ENCODE measurements at places on chromosomes 2 and 18.

GRCh38 chr2:61443342-61444041, 27.4 kb downstream of the USP34 start:
- no peak for DNase-seq

- DNase-seq = peak; percentile 90
Observed at GRCh38 chr2:208033701-208034502, 8.6 kb upstream of the PLEKHM3 start.

- no peak for DNase-seq
Observed at GRCh38 chr18:69936191-69936558, 11.5 kb downstream of the CD226 start.

- DNase-seq = no peak
Observed at GRCh38 chr2:208548700-208549099, 142.1 kb downstream of the PTH2R start.

GRCh38 chr2:239636808-239637207, 236.0 kb upstream of the HDAC4 start:
- no peak for DNase-seq

DNA sequence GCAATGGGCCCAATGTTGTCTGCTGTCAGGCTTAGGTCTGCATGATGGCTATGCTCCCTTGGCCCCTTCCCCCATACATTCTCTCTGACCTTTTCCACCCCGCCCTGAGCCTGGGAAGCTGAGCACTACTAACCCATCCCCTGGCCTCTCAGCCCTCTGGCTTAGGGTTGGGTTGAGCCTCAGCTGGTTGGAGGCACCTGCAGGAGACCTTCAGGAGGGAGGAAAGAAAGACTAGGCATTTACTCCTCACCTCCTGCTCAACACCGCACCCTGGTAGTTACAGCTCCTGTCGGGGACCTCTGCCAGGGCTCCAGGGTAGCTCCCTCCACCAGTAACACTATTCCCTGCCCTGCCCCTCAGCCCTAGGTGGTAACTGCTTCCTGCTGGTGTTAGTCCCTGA, 80.5 kb downstream of the GALNT14 start:
- no peak for DNase-seq

DNA sequence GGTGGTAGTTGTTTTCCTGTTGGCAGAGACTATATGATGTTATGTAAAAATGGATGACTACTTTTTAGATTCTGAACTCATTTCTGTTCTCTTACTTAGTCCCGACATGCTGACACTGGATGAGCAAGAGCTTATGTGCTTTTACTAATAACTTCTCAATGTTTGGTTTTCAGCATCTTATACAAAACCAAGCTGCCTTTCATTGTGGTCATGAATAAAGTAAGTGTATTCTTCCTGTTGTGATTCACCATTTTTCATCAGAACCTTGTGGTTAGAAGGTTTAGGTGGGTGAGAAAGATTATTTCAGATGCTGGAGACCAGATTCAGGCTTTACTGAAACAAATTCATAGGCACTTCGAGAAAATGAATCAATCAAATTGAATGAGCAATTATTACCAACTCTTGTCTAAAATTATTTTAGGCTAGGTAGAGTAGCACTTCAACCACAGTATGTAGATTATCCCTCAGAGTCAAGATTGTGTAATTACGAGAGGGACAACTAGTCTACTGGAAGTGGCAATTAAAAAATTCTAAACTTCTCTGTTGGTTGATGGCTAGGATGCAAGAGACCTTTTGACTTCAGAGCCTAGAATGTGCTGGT, 9.3 kb downstream of the GPN1 start:
- peak; percentile 97 for DNase-seq

DNA sequence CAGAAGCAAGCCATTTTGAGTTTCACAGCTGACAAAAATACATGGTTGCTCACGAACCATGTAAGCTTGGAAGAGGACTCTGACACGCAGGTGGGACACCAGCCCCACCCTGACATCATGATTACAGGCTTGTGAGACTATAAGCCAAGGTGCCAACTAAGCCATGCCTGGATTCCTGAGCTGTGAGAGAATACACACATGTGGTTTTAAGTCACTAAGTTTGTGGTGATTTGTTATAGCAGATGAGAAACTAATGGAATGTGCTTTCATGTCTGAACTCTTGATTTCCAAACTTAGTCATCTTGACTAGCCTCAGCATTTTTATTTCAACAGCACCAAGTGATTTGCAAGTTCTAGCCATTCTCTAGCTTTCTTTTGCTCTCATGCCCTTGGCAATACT, 676.1 kb upstream of the CELF4 start:
- DNase-seq = peak; percentile 92

DNA sequence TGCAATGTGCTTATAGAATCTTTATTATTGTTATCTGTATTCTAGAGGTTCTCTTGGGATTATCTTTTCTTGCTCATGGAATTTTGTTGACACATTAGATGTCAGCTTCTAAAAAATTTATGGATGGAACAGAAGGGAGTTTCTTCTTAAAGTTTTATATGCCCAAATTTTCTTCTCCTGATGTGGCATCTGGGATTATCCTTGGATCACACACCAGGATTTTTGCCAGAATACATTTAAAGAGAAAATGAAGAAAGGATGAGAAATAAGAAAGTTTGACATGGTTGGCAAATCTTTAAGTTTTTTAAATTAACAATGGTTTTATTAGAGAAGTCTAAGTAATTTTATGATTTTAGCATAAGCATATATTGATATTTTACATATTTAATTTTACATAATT, 706.7 kb upstream of the TMEFF2 start:
- no peak for DNase-seq
